Stimulated activated CD4-positive, alpha-beta T cell treated with anti-CD3 and anti-CD28 coated beads, Interleukin-15, amount 100 ng/mL, for 1 hour (primary cell): ENCODE measurements at places on chromosomes 13 and 19.

- no peak for DNase-seq
Observed at GRCh38 chr13:86856991-86857390, 814.2 kb upstream of the SLITRK5 start.

- DNase-seq = no peak
Observed at GRCh38 chr13:28505543-28506135, 10.7 kb upstream of the FLT1 start.

GRCh38 chr19:6038634-6039405 lies 60.9 kb upstream of the RANBP3 start:
- no peak for DNase-seq

- DNase-seq = no peak
Observed at GRCh38 chr19:14135985-14136508, 342 bp downstream of the ASF1B start.

GRCh38 chr13:105971312-105971711 lies 564.1 kb downstream of the EFNB2 start:
- no peak for DNase-seq

DNA sequence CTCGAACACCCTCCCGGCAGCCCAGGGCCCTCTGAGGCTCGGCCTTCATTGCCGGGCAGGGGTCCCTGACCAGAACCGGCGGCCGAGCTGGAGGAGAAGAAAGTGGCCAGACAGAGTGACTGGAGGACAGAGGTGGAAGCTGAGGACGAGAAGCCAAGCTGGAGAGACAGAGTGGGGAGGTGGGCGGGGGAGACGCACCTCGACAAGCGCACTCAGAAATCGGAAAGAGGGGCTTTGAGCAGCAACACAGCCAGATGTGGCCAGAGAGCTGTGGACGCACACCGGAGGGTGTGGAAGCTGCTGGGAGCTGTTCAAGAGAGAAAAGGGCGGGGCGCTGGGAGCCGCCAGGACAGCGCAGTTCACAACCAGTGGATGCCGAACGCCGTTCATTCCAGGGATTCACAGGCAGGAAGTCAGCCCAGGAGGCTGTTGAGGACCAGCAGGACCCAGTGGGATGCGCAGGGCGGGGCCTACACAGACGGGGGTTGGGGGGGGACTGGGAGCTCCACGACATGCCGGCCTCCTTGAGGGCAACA lies 28.2 kb upstream of the C13orf46 start:
- no peak for DNase-seq

- no peak for DNase-seq
Observed at GRCh38 chr13:103068836-103069235, 2.6 kb upstream of the SLC10A2 start.

- DNase-seq = no peak
Observed at GRCh38 chr13:42215578-42216421, 56.2 kb upstream of the AKAP11 start.
